ENCODE measurements at places on chromosomes 4 and X.

GRCh38 chr4:3747581-3747904, 18.6 kb upstream of the ADRA2C start:
- DNase-seq = peak; percentile 23

DNA sequence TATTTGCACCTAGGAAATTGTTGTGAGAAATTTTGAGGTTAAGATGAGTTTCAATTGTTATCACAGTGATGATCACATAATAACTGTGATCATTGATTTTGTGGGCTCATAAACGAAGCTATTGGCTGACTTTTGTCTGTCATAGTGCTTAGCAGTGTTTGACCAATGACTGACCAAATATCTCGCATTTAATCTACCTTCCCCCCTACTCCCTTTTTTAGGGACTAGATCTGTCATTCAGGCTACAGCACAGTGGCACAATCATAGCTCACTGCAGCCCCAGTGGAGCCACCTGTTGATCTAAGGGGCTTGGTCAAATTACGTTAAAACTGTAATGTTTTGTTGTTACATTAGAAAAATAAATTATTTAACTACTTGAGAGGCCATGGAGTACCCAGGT, 1.5 kb downstream of the FUNDC2 start:
- no peak for DNase-seq

DNA sequence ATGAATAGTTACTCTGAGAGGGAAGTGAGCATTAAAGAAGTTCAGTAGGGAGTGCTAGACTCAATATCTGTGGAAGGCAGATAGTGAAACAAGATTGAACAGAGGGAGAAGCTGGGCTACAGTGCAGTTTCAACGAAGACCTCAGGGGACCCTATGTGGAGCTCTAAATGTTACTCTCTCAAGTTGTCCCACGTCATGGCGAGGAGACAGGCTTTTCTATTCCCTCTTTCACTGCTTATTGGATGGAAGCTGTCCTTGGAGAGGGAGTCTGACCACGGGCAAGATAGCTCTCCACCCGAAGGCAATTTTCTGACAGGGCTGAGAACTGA, 42.3 kb upstream of the CCSER1 start:
- DNase-seq = no peak

DNA sequence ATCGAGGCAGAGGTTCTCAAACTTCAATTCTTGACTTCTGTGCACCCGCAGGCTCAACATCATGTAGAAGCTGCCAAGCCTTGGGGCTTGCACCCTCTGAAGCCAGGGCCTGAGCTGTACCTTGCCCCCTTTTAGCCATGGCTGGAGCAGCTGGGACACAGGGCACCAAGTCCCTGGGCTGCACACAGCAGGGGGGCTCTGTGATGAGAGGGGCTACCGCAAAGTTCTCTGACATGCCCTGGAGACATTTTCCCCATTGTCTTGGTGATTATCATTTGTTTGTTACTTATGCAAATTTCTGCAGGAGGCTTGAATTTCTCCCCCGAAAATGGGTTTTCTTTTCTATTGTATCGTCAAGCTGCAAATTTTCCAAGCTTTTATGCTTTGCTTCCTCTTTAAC, 4.9 kb upstream of the MAGEB17 start:
- DNase-seq = no peak

DNA sequence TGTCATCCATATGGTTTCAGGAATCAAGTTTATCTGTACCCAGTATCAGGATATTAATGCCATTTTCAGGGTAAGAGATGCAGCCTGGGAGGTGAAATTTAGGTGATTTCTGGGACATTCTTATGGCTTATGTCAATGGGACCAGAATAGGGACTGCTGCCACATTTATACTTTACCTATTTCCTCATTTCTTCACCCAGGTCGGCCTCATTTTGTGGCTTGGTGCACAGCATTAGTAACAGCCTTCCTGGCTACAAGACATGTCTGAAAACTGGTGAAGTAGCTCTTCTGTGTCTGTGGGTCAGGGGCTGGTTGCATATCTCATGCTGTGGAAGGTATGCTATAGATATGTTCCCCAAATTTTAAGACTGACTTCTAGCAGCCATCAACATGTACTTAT, 284.8 kb downstream of the AFF2 start:
- DNase-seq = no peak

GRCh38 chrX:132908891-132909290, 49.5 kb downstream of the HS6ST2 start:
- no peak for DNase-seq

DNA sequence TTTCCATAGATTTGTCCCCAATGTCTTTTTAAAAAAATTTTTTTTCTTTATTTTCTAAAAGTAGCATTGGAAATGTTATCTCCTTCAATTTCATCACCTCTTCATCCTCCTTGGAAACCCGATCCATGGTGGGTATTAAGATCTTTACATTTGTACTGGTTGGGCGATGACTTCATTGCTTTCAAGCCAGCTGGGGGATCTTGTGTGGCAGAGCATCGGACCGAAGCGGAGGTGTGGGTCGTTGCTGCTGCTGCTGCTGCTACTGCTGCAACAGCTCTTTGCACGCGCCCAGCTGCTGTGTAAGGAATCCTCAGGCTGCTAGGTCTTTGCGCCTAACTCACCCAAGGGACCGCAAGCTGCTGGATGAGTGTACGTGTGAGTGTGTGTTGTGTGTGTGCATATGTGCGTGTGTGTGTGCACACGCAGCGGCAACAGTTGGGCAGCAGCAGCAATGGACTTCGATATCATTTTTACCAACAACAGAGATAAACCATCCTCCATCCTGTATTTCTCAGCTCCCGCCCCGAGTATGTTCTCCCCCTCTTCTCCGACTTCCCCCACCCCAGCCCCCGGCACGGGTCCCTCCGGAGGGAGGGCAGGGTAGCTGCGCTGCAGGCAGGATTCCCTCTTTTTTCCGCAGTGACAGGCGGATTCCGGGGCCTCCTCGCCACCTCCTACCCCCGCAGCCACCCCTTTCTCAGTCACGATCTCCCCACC, 768 bp upstream of the CDKL5 start:
- DNase-seq = peak; percentile 19

DNA sequence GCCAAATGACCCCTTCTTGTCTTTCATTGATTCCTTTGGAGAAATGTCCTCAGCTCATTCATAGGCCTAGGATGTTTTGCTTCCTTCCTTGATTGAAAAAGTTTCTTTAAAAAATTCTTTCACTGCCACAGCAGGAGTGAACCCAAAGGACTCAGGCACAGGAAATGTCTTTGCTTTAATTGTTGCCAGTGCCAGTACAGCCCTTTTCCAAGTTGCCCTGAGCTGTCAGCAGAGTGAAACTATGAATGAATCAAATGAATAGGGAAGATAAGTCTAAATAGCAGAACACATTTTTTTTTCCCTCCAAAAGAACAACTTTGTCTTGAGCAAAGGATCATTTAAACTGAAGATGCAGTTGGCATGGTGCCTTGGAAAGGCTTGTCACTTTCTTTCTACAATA, 63.8 kb upstream of the SLC4A4 start:
- DNase-seq = no peak

- no peak for DNase-seq
Observed at GRCh38 chr4:8010618-8011017, 71.0 kb upstream of the AFAP1 start.

- no peak for DNase-seq
Observed at GRCh38 chr4:142044271-142044670, 407.9 kb downstream of the IL15 start.

GRCh38 chr4:189787216-189788031, 153.2 kb upstream of the FRG1 start:
- no peak for DNase-seq

Measured in stimulated activated naive CD8-positive, alpha-beta T cell treated with anti-CD3 and anti-CD28 coated beads, Interleukin-15, Interleukin-2, amounts not matched to agents 100 U/mL and 50 U/mL, for 24 hours (primary cell).